H54 (cell line): ENCODE measurements at places on chromosomes 16 and 17.

DNA sequence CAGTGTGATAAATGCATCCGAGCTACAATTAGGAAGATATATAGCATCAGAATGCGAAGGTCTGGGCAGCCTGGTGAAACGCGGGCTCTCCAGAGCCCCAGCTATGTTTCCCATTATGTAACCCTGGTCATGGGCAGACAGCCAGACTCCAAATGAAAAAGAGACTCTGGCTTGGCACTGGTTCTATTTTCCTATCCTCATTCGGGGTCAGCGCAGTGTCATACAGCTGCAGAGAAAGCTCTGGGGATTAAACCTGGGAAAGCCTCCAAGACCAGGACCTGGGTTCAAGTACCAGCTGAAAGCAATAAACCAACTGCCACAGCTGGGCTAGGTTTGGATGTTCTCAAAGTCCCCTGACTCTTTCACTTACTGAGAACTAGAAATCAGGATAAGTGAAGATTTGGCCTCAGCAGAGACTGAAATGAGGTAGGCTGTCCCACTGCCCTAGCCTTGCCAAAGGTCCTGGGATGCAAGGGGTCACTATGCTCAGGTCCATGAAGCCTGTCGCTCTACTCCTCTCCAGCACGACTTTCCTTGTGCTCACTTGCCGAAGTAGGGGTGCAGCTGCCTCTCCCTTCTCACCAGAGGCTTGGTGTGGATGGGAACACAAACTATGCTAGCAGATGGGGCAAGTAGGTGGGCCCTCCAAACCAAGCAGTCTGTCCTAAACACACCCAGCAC lies 123.8 kb downstream of the SMG6 start:
- no peak for DNase-seq

- DNase-seq = no peak
Observed at GRCh38 chr17:82966415-82966814, 113.0 kb upstream of the METRNL start.

DNA sequence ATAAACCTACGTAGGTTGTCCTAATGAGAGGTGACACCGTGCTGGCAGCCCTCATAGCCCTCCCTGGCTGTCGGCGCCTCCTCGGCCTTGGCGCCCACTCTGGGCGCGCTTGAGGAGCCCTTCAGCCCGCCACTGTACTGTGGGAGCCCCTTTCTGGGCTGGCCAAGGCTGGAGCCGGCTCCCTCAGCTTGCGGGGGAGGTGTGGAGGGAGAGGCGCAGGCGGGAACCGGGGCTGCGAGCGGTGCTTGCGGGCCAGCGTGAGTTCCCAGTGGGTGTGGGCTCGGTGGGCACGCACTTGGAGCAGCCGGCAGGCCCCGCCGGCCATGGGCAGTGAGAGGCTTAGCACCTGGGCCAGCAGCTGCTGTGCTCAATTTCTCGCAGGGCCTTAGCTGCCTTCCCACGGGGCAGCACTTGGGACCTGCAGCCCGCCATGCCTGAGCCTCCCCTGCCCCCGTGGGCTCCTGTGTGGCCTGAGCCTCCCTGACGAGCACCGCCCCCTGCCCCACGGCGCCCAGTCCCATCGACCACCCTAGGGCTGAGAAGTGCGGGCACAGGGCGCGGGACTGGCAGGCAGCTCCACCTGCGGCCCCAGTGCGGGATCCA lies 40.1 kb upstream of the AMZ2 start:
- DNase-seq = no peak

GRCh38 chr16:48575471-48576050 lies 34.4 kb downstream of the N4BP1 start:
- DNase-seq = no peak

GRCh38 chr17:63531022-63531965 lies 8.1 kb downstream of the KCNH6 start:
- no peak for DNase-seq

GRCh38 chr17:7141824-7142223 lies 27.2 kb upstream of the ASGR2 start:
- no peak for DNase-seq

GRCh38 chr16:11393366-11393765 lies 48.1 kb downstream of the RMI2 start:
- DNase-seq = no peak

DNA sequence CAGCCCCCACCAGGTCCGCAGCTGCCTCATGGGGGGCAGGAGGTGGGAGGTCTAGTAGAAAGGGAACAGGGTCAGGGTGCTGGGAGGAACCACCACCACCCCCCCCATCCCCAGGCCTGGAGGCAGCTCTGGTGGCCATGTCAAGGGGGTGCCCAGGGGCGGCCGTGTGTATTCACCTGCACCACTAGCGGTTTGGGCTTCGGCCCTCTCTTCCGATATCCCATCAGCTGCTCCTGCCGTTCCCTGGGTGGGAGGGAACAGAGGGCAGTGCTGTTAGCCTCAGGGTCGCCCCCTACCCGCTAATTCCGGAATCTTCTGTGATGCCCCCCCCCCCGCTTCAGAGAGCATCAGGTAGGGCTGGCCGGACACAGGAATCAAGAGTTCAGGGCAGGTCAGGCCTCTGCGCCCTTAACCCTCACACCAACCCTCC lies 3.8 kb downstream of the CBX4 start:
- no peak for DNase-seq

GRCh38 chr16:70453892-70454221 lies 538 bp upstream of the FCSK start:
- DNase-seq = no peak

GRCh38 chr17:75250009-75250471 lies 11.4 kb downstream of the GGA3 start:
- DNase-seq = no peak

DNA sequence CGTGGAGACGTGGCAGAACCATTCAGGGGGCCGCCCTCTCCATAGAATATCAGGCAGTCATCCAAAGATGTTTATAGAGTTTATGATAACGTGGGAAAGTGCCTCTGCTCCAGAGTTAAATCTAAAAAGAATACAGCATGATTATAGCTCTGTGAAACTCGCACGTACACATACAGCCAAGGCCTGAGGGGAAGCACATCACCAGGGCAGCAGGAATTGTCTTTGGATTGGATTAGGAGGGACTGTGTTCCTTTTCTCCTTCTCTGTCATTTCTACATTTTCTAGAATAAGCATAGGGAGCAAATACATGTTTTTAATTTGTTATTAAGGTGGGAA lies 26.9 kb downstream of the EEF2K start:
- no peak for DNase-seq

- peak; percentile 81 for DNase-seq
Observed at GRCh38 chr16:28984619-28985135, at the start of gene LAT. Gene LAT (plus strand): TSS chr16:28985052. CDS start chr16:28985418, 366 bp downstream.

- no peak for DNase-seq
Observed at GRCh38 chr16:21150375-21151001, at the start of gene DNAH3. Gene DNAH3 (minus strand): TSS chr16:21150846. CDS start chr16:21150319, 527 bp downstream.

DNA sequence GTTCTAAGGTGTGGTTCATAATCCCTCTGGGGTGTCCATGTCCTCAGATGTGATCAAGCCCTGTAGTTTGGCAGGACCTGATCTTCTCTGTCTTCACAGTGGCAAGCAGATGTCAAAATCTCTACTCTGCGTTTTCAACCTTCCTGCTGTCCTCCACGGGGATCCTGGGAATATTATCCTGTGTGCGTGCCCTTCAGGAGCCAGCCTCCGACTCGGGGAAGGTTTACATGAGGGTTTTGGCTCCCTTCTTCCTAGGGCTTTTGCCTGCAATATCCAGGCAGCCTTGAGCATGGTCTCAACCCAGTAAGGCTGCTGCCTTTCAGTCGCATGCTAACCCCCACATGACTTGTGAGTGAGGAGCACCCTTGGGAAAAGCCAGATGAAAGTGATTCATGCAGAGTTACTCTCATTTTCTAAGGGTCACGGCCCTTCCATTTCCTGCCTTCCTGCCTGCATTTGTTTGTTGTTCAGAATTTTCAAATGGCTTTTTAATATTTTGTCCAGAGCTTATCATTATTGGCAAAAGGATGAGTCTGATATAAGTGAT lies 202.2 kb upstream of the CHMP6 start:
- peak; percentile 71 for DNase-seq

- DNase-seq = peak; percentile 76
Observed at GRCh38 chr17:933312-934073, 46.1 kb downstream of the NXN start.

- DNase-seq = no peak
Observed at GRCh38 chr16:65281586-65281985, 159.7 kb upstream of the CDH11 start.

- DNase-seq = no peak
Observed at GRCh38 chr17:12637015-12637414, 28.7 kb upstream of the MYOCD start.

GRCh38 chr16:1946495-1947368 lies 3.7 kb upstream of the MSRB1 start:
- no peak for DNase-seq

DNA sequence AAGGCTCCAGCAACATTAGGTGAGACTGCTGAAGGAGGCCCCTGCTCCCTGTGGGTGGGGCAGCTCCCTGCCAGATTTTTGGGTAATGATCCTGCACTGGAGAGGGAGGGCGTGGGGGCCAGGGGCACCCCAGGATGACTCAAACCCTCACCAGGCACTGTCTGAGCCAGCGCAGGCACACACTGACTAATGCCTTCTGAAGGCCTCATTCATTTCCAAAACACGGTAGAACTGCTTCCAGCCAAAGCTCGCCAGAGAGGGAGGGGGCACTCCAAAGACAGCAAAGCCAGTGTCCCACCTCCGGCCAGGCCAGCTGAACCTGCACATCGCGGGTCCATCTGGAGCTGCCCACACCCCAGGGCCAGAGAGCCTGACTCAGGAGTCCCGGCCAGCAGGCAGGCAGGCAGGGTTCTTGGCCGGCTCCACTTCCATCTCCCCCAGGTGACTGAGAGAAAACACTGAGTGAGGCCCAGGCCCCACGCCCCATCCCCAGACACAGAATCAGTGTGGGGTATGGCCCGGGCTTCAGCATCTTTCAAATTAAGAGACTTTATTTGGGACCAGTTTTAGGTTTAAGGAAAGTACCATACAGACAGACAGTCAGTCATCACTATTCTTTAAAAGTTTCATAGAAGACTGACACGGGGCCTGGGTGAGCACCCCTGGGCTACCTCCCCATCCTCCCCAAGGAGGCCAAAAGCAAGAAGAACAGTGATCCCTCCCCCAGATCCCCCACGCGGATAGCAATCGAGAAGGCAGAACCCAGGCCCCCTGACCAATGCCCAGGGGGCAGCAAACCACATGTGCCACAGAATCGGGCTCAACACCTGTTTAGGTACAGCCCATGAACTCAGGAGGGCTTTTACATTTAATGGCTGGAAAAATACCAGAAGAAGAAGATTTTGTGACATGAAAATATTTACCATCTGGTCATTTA lies 2.3 kb downstream of the PIEZO1 start:
- DNase-seq = peak; percentile 94

- DNase-seq = no peak
Observed at GRCh38 chr17:36741019-36741902, 139.9 kb downstream of the MRM1 start.

- DNase-seq = no peak
Observed at GRCh38 chr17:39556423-39556822, 51.3 kb downstream of the NEUROD2 start.

- no peak for DNase-seq
Observed at GRCh38 chr17:73404246-73404645, 92.4 kb upstream of the CDC42EP4 start.

- no peak for DNase-seq
Observed at GRCh38 chr17:40608061-40608581, 39.5 kb downstream of the SMARCE1 start.

GRCh38 chr16:67407788-67408452 lies 8.4 kb downstream of the ZDHHC1 start:
- DNase-seq = no peak

DNA sequence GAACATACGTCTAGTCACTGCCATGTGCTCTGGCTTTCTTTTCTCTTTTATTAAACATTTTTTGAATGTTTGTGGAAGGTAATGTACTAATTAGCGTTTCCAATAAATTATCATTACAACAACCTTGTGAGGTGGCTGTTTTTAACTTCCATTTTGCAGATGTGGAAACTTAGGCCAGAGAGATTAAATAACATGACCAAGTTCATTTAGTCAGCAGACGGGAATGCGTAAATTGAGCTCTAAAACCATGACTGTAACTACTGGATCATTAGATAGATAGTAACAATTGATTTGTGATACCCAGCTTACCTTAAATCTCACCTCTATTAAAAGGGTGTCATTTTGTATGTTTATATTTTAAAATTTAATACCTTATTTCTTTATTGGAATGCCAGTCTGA lies 49.4 kb downstream of the RABEP1 start:
- DNase-seq = no peak

DNA sequence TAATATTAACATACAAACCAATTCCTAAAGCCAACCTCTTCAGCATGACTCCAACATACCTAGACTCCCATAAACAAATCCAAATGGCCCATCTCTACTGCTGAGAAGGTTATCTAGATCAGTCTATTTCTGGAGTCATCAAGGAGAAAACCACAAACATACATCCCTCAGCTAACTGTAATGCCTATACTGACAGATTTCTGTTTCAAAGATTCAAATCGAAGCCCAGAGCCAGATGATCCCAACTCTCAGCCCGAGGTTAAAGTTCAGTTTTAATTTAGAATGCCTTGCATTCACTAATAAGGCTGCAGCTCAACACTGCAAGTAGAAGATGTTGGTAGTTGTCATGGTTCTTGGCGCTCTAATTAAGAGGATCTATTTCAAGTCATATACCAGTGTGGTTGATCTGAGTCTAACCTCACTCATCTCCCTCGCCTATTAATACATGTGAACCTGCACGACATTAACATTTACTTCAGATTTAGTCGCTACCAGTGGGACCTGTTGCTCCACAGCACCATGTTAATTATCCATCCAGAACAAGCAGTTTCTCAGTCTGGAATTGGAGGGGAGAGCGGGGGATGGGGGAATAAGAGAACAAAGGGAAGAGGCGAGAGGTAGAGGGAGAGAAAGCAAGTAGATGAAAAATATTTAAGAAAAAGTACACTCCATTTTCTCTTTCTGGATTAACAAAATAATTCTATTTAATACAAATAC lies 15.4 kb downstream of the PHF12 start:
- DNase-seq = no peak

GRCh38 chr17:18009609-18010420 lies 29.2 kb downstream of the ATPAF2 start:
- DNase-seq = no peak

DNA sequence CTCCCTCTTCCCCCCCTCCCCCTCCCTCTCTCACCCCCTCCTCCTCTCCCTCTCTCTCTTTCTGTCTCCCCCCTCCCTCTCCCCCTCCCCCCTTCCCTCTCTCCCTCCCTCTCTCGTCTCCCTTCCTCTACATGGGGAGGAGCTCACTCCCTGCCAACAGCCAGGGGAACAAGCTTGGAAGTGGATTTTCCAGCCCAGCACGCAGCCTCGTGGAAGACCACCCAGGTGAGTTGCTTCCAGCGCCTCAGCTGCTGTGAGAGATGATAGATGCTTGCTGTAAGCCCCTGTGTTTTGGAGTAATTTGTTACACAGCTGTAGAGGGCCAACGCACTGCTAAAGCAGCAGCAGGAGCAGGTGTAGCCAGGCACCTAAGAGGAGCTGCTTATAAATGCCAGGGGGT lies 20.8 kb downstream of the ACTG1 start:
- no peak for DNase-seq

GRCh38 chr17:38871247-38872015 lies 1.6 kb downstream of the LASP1 start:
- DNase-seq = no peak
